ENCODE measurements at places on chromosomes 2 and 18.

DNA sequence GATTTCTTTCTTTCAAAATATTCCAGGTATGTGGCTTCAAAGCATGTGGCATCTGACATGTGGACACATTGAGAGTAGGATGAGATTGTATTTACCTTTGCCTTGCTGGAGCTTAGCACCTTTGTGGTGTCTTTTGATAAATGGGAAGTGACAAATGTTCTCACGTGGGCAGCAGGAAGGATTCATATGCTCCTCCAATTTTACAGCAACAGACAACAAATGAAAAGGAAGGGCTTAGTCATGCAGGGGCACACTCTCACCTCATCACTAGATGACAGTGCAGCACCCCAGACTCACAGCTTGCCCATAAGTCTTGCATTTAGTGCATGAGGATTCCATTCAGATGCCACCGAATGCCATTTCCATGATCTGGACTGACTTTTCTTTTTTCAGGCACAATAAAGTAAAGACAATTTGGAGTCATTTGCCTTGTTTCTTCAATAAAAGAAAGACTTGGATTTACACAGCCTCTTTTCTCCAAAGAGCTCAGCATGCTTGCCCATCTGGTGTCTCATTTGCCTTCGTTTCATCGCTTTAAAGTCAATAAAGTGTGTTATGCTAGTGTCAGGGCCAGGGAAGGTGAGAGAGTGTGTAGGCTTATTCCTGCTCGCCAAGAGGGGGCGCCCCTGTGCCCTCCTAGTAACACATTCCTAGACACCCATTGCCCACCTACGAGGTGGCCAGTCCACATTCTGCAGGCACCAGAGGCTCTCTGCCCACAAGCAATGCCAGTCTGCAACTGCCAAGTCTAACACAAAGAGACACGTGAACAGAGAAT, 39.6 kb upstream of the DAPL1 start:
- DNase-seq, result peak; percentile 37

DNA sequence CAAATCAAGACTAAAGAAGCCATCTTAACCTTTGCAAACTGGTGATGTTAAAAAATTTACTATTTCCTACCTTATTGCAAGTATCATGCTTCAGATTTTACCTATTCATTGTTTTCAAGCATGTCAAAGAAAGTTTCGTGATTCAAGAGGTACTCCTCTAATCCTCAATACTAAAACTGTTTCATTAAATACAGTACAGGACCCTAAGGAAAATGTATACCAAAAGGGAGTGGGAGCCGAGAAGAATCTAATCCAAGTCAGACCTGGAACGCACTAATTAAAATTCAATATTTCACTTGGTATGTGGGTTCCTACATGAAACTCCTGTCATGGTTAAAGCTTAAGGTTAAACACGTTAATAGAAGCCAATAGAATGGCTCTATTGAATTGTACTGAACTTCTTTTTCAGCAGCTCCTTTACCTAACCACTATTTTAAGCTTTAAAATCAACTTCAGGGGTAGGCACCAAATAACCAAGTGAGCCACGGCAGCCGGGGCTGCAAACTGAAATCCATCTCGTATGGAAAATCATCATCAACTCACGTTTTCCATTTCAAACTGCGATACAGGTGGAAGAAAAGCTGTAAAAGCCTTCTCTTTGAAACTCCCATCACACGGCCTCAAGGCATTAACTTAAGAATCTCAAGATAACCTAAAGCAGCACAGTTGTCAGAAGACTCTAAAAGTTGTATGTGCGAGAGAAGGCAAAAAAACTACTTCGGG, 188.8 kb downstream of the ZEB2 start:
- DNase-seq, result peak; percentile 54

GRCh38 chr2:51079945-51080344, 48.0 kb upstream of the NRXN1 start:
- no peak for DNase-seq

DNA sequence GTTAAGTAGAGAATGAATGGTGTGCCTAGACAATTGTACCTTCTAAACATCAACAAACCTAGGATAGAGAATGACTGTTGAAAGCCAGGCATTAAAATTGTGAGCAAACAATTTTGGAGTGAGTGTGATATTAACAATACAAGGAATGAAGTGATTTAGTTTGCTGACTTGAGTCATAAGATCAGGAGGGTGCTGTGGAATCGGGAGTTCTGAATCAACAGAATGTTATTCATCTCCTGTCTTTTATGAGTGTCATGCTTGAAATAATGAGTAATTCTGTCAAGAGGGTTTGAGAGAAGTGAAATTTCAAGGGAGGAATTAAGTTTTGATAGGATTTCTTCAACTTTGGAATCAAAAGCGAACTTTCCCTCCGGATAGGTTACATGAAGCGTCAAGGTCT, 214.4 kb upstream of the DSEL start:
- no peak for DNase-seq

DNA sequence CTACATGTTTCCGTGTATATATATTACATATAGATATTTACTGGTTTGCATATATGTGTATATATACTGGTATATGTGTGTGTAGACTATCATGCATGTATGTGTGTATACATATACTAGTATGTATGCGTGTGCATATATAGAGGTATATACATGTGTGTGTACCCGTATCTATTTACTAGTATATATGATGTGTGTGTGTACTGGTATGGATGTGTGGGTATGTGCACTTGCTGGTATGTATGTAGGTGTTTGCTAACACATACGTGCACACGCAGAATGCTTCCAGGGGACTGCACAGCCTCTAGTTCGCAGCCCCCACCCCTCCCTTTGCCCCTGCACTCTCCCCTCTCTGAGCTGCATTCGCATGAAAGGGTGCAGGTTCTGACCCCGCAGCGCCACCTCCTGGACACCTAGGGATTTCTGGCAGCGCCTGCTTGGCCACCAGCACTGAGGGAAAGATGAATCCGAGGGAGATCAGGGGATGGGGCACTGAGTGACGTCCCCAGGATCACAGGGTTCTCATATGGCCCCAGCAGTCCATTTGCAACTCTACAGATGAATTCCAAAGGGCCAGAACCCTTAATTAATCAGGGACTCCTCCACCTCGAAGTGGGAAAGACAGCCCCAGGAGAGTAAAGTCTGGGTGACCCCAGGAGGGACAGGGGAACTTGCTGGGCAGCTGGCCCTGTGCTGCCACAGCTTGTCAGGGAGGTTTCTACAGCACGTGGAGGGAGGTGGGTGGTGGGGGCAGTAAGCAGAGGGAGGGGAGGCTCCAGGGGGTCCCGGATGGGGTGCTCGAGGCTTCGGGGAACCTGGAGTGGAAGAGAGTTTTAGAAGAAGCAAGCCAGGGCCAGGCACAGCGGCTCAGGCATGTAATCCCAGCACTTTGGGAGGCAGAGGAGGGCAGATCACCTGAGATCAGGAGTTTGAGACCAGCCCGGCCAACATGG, 66.8 kb upstream of the ASAP2 start:
- peak; percentile 81 for DNase-seq

DNA sequence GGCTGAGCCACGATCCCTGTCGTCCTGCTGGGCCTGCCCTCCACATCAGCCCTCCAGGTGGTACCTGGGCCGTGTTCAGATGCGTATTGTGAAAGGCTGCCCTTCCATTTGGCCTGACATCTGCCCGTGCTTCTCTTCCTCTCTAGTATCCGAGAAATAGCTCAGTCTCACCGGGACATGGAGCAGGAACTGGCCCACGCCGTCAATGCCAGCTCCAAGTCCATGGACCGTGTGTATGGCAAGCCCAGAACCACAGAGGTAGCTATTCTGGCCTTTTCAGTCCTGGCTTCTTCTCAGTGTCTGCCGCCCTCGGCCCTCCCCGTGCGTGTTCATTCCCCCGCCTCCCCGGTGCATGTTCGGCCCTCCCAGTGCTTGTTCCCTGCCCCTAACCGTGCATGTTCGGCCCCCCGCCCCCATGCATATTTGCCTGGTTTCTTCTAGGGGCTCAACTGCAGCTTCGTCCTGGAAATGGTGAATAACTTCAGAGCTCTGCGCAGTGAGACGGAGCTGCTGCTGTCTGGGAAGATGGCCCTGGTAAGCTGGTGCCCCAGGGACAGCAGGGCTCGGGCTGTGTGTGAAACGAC, 104.3 kb downstream of the USP40 start:
- no peak for DNase-seq

- no peak for DNase-seq
Measured at GRCh38 chr2:74867841-74868658, 34.1 kb downstream of the HK2 start.

GRCh38 chr2:79985571-79985970, 319.0 kb downstream of the LRRTM1 start:
- DNase-seq, result no peak

- no peak for DNase-seq
Measured at GRCh38 chr2:118918017-118918416, 24.0 kb upstream of the MARCO start.

DNA sequence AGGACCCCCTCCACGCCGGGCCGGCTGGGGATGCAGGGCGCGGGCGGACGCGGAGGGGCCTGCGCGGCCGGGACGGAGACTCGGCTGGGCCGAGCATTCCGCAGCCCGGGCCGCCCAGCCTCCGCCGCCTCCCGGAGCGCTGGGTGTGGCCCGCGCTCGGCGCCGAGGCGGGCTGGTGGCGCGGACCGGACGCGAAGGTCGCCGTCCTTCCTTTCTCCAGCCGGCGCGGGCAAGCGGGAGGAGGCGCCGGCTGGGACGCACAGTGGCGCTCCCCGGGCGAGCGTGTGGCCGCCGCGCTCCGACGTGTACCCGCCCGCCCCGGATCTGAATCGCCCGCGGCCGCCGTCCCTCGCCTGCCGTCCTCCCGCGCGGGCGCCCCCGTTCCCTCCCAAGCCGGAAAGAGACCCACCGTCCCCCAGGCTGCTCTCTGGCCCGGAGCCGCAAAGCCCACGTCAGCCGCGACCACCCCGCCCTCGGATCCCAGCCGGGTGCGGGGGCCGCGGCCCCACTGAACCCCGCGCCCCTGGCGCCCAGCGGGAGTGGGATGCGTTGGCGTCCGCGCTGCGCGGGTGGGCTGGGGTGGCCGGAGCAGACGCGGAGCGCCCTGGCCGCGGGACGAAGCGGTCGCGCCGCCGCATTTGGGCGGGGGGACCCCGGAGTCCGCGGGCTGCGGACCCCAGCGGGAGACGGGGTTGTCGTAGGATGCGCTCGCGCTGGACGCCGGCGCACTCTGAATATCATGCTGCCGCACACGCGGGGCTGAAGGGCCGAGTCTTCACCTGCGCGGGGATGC, 634 bp downstream of the SPATS2L start:
- peak; percentile 44 for DNase-seq

DNA sequence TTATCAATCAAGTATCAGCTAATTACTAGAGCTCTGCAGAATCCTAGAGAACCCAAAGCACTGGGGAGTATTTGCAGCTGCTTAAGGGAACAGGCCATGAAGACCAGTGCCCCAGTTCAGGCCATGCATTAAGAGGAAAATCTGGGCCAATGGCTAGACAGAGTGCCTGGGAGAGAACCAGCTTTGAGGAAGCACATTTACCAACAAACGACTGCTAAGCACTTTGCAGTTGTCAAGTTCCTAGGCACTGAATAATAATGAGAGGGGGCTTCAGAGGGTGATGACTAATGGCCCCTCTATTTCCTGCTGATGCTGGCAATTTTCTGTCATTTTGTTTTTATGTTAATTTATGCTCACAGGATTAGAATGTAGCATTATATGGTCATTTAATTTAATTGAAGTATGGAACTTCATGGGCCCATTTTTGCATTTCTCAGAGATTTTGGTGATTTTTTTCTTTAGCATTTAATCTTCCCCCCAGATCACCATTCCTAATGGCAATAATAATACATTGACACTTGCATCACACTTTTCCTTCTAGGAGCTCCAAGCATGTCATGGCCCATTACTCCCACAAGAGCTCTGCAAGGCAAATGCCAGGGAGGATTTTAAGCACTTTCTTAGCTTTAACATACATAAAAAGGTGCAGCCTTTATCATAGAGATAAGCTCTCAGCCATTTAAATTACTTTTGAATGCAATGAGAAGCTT, 147.7 kb upstream of the SPATS2L start:
- no peak for DNase-seq

DNA sequence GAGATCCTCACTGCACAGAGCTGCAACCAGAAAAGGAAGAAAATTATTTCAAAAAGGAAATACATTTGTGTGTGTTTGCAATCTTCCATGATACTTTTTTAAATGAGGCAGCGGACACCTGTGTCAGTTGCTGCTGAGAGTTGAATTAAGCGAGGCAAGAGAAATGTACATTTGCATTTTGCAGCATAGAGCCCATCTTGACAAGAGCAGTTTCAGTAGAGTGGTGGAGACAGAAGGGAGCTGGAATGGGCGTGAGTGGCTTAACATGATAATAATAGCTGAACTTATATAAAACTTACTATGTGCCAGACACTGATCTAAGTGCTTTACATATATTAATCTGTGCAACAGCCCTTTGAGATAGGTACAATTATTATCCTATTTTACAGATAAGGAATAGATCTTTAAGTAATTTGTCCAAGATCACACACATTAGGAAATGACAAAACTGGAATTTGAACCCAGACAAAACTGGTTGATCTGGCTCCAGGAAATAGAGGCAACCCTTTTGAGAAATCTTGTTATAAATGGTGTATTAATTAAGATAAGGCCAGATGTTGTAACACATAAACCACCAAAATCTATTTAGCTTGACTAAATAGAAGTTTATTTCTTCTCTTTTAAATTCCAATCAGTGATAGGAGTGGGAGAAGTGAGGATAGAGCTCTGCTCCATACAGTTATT, 68.7 kb downstream of the SDC1 start:
- DNase-seq, result no peak

- no peak for DNase-seq
Measured at GRCh38 chr2:209125291-209125690, 298.6 kb upstream of the MAP2 start.

DNA sequence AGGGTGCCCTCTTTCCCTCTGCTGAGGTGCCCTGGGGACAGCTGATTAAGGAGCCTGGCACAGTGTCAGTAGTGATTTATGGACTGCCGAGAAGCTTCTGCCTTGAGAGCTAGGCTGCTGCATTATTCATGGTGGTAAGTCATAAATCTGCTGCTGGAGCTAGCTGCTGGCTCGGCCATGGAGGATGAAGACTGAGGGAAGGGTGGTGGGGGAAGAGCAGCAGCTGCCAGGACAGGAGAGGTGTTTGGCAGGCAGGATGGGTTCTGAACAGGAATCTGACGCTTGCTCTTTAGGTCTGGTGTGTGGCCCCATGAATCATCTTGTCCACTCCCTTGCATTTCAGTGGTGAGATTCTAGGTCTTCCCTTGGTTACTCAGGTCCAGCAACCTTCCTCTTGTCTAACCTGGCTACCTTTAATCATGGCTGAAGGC, 296.3 kb downstream of the DYSF start:
- DNase-seq, result no peak

DNA sequence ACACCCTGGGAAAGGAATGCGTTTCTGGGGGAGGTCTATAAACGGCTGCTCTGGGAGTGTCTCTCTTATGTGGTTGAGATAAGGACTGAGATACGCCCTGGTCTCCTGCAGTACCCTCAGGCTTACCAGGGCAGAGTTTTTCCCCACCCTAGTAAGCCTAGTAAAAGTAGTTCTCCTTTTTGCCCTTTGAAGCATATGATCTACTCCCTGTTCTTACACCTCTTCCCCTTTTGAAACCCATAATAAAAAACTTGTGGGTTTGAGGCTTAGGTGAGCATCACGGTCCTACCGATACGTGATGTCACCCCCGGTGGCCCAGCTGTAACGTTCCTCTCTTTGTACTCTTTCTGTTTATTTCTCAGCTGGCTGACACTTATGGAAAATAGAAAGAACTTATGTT, 97.4 kb downstream of the FSIP2 start:
- peak; percentile 50 for DNase-seq
